IMR-90 (cell line): ENCODE measurements at places on chromosomes 12 and 14. TPM values are rescaled to one million over a fixed set of nuclear protein-coding genes. Genes with fewer than 3 reads are reported as not detected.

The NOXRED1 gene
- under 0.01 TPM in 2 replicates for total RNA-seq

GRCh38 chr12:11822081-11822834, 172.8 kb downstream of the ETV6 start:
- DNase-seq: peak; percentile 87
- H3K4me3 ChIP-seq: no peak overlapping the region
- peaks cover 22% of the 10 kb centered on the region for H3K4me1 ChIP-seq
- H3K27me3 ChIP-seq: no peaks in the 10 kb centered on the region
- 0 out of 2 replicates have a peak, but pooled peaks cover 1% of the 10 kb centered on the region for H3K36me3 ChIP-seq

The YY1 gene
- 26.7 and 29.9 TPM in 2 replicates for total RNA-seq

The FICD gene
- 10.8 and 11.3 TPM in 2 replicates for total RNA-seq

The SERPINA10 gene
- not detected in 2 replicates for total RNA-seq

DNA sequence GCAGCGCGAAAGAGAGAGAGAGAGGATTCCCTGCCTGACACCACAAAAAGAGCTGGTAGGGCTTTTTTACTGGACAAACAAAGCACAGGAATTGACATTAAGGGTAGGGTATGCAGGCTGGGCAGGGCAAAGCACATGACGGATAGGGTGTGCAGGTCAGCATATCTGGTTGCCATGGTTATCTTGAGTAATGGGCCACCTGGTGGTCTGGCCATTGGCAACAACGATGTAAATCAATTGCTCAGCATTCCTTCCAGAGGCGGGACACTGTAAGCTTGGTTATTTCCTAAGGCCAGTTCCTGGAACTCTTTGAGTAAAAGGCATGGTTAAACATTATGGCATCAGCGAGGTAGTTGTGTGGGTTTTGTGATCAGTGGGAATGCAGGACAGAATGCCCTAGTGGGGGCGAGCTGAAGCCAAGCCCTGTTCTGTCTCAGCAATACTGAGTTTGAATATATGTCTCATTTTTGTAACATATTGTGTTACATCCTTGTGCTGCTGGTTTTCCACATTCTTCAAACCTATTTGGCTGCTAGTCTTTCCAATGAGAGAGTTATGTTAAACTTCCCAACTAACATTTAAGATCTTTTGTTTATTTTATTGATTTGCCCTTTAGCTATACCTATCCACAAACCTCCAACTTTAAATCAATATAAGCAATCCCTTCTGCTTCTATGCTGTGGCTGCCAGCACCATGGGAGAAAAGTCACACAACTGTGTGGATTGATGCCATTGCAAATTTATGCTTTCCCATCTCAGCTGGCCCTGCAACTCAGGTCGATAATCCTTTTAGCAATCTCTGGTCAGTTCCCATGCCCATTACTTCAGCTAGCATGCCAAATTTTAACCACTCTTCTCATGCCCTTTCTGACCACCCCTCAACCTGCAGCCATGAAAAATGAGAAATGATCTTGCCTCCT, 396.7 kb upstream of the PDE3A start:
- DNase-seq: no peak
- no peaks in the 10 kb centered on the region for H3K36me3 ChIP-seq
- H3K27me3 ChIP-seq: no peaks in the 10 kb centered on the region
- H3K27ac ChIP-seq: no peak overlapping the region
- peaks cover 6% of the 10 kb centered on the region for H3K4me1 ChIP-seq

DNA sequence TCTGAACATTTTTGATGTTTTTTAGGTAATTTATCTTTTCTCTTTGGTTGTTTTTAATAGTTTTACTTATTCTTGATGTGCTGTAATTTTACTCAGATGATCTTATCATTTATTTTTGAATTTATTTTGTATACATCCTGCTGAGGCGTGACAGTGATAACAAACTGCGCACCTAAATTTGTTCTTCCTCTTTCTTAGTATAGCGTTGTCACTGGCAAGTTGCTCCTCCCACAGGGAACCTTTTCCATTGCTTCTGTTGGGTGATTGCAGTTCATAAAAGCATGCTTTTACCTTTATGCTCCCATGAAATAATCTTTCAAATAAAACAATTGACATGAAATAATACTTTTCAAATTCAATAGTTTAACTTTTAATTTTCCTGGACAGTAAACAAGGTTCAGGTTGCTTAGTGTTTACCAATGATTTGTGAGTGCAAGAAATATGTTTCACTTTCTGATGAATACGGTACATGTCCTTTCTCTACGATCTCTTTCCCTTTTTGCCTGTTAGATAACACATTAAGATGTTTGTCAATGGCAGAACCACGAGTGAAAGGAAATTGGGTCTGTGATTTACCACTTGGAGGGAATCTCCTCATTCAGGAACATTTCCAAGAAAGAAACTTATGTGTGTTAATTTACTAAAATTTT, 223.3 kb downstream of the CCDC91 start:
- H3K27ac ChIP-seq: no peak overlapping the region
- no peaks in the 10 kb centered on the region; the same call in 1 of the 2 replicates for H3K4me1 ChIP-seq
- no peaks in the 10 kb centered on the region for H3K27me3 ChIP-seq
- no peak overlapping the region for H3K4me3 ChIP-seq
- DNase-seq: no peak

The VRTN gene
- not detected in 2 replicates for total RNA-seq

DNA sequence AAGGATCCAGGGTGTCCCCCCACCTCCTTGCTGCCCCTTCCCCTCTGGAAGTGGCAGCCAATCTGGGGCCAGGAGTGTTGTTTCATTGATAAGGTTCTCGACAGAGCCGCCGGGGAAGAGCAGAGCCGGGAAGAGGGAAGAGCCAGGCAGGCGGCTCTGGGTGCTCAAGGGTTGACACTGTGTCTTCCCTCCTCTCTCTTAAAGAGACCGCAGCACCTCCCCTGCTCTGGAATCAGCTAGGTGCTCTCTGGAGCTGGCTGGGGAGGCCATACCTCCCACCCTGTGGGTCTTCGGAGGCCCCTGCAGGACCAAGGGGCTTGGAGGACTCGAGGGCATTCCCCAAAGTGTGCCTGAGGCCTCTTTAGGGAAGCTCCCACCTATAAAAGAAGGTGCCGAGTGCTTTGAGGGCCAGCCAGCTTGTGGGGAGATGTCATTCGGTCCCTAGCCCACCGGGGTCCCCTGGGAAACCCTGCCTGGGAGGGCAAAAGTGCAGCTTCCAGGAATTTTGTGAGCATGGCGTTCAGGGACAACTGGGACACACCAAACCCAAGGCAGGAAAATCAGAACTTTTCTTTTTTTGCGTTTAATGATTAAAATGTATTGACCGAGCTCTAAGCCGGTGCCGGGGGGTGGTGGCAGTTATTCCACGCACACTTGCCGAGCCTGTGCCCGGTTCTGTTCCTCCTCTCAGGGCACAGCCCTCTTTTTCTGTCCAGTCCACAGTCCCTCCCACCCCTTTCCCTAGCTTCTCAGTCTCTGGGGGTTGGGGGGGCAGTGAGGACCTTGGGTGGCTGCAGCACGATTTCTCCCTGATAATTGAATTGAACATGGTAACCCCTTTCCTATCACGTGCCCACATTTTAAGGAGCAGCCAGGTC, 3.0 kb downstream of the SETD1B start:
- peak overlapping the region; percentile 53 for H3K4me3 ChIP-seq
- H3K27me3 ChIP-seq: no peaks in the 10 kb centered on the region
- H3K36me3 ChIP-seq: peaks cover 39% of the 10 kb centered on the region
- H3K27ac ChIP-seq: peak overlapping the region; percentile 17; the same call in 1 of the 2 replicates
- no peak for DNase-seq

GRCh38 chr14:90512329-90512991, 115.6 kb downstream of the CALM1 start:
- H3K36me3 ChIP-seq: no peaks in the 10 kb centered on the region
- H3K27ac ChIP-seq: no peak overlapping the region
- H3K27me3 ChIP-seq: peaks cover 24% of the 10 kb centered on the region

DNA sequence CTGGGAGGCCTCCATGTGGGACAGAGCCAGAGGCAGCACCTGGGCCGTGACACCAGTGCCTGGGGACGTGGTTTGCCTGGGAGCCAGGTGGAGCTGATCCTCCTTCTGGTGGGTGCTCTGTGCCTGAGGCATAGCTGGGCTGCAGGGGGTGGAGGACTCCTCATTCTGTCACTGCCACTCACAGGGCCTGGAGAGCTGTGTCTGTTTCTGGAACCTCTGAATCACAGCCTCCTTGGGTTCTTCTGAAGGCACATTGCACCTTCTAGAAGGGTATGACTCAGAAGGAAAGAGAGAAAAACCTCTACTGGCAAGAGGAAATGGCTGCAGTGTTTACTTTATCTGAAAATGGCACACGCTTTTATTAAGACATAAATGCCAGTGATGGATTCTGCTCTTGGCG, 659.8 kb downstream of the VRK1 start:
- DNase-seq: no peak
- no peaks in the 10 kb centered on the region for H3K4me1 ChIP-seq
- H3K27me3 ChIP-seq: no peaks in the 10 kb centered on the region
- H3K36me3 ChIP-seq: no peaks in the 10 kb centered on the region
- no peak overlapping the region for H3K4me3 ChIP-seq
- no peak overlapping the region for H3K27ac ChIP-seq

The CMTM5 gene
- not detected in 2 replicates for total RNA-seq

The OR6C2 gene
- not detected in 2 replicates for total RNA-seq

GRCh38 chr14:102510616-102511520, 1.3 kb upstream of the ANKRD9 start:
- DNase-seq: no peak
- peaks cover 8% of the 10 kb centered on the region for H3K4me1 ChIP-seq
- H3K4me3 ChIP-seq: no peak overlapping the region
- no peaks in the 10 kb centered on the region for H3K27me3 ChIP-seq
- H3K27ac ChIP-seq: no peak overlapping the region

DNA sequence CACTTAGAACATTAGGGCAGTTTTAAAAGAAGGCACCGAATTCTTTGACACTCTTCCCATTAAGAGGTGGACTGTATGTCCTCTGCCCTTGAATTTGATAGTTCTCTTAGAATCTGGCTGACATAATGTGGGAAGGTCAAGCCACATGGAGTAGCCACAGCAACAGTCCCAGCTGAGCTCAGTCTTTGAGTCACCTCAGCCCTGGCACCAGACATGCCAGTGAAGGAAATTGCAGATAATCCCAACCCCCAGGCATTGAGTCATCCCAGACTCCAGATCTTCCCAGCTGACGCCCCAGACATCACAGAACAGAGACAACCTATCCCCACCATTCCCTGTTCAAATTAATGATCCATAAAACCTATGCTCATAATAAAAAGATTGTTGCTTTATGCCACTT, 83.4 kb downstream of the GTF2A1 start:
- no peak overlapping the region for H3K4me3 ChIP-seq
- peak; percentile 48 for DNase-seq
- no peaks in the 10 kb centered on the region for H3K36me3 ChIP-seq

The SLC5A8 gene
- total RNA-seq: not detected in 2 replicates

DNA sequence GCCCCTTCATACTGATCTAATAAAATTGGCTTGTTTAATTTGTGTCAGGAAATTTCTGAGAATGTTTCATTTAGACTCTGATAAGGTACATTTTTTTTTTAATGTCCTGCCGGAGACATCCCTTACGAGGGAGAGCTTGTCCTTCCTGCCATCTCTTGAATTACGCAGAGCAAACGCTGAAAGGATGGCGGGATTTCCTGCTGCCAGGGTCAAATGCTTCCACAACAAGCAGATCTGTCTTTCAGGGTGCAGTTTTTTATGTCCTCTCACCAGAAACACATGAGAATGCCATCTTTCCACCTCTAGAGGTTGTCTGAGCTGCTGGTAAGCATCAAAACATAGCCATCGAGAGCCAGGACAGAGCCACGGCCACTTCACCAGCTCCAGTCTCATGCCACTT, 126.8 kb upstream of the ARHGAP5 start:
- peaks cover 15% of the 10 kb centered on the region for H3K4me1 ChIP-seq
- DNase-seq: no peak
- H3K4me3 ChIP-seq: no peak overlapping the region
- H3K27me3 ChIP-seq: no peaks in the 10 kb centered on the region
- no peaks in the 10 kb centered on the region for H3K36me3 ChIP-seq
- no peak overlapping the region for H3K27ac ChIP-seq

DNA sequence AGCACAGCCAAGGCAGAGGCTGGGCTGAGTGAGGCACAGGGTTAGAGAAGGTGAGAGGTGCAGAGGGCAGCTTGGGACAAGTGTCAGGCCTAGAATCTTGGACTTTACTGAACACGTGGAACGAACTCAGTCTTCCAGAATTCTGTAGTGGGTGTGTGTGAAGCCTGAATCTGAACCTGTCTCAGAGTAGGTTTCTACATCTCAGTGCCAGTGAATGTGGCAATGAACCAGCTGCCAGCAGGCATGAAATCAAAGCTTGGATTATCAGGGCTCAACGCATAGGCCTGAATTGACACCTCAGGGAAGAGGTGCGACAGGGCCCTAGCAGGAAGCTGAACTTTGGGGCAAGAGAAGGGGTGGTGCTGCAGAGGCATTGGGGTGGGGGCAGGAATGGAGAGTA, 104.6 kb downstream of the SAMD4A start:
- no peak overlapping the region for H3K4me3 ChIP-seq
- 0 out of 2 replicates have a peak, but pooled peaks cover 4% of the 10 kb centered on the region for H3K36me3 ChIP-seq
- H3K4me1 ChIP-seq: peaks cover 38% of the 10 kb centered on the region
- no peak for DNase-seq
- H3K27me3 ChIP-seq: no peaks in the 10 kb centered on the region
- no peak overlapping the region for H3K27ac ChIP-seq

DNA sequence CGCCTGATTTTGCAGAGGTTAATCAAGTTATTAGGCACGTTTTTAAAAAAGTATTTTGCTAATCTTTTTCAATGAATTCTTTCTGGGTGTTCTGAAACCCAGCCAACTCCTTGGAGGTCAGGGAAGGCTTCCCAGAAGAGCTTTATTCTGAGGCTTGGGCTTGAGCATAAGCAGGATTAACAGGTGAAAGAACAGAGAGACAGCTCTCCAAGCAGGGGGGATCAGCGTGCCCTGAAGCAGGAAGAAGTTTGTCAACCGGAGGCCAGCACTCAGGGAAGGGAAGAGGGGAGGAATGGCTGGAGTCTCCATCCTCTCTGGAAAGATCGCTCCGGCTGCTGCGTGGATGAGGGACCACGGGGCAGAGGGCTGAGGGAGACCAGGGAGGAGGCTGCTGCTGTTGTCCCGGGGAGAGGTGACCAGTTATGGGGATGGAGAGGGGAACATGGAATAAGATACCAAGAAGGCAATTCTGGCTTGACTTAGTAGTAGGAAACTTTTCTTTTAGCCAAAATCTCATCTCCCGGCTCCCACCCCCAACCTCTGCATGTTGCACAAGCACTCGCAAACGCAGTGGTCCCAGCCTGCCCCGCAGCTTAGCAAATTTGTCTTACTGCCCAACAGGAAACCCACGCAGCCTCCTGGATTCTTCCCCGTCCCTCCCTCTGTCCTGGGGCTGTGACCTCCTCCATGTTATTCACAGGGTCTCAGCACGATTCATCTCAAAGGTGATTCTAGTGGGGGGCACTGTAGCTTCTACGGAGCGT, 1.1 kb upstream of the SSH1 start:
- H3K4me3 ChIP-seq: no peak overlapping the region
- H3K36me3 ChIP-seq: no peaks in the 10 kb centered on the region
- no peak for DNase-seq

The KRT4 gene
- under 0.01 TPM in 1 of 2 replicates, not detected in the other for total RNA-seq

GRCh38 chr12:131084341-131085011, 130.8 kb downstream of the ADGRD1 start:
- no peak for DNase-seq
- H3K36me3 ChIP-seq: no peaks in the 10 kb centered on the region
- no peak overlapping the region for H3K27ac ChIP-seq
- no peaks in the 10 kb centered on the region for H3K27me3 ChIP-seq
- no peaks in the 10 kb centered on the region for H3K4me1 ChIP-seq

- H3K36me3 ChIP-seq: peaks cover 62% of the 10 kb centered on the region
- no peaks in the 10 kb centered on the region for H3K27me3 ChIP-seq
- peak overlapping the region; percentile 41 for H3K27ac ChIP-seq
- DNase-seq: no peak
Observed at GRCh38 chr14:96264200-96264553, 8.2 kb downstream of the BDKRB1 start.

GRCh38 chr14:72925815-72926291, 411 bp upstream of the DCAF4 start:
- DNase-seq: no peak
- H3K27me3 ChIP-seq: no peaks in the 10 kb centered on the region
- H3K27ac ChIP-seq: peak overlapping the region; percentile 66
- H3K4me1 ChIP-seq: no peaks in the 10 kb centered on the region
